Fibroblast of skin of back (primary cell): ENCODE measurements at places on chromosomes 1 and 21.
A peak's percentile ranks its signal among the peaks of the same experiment; 100 is the strongest.

DNA sequence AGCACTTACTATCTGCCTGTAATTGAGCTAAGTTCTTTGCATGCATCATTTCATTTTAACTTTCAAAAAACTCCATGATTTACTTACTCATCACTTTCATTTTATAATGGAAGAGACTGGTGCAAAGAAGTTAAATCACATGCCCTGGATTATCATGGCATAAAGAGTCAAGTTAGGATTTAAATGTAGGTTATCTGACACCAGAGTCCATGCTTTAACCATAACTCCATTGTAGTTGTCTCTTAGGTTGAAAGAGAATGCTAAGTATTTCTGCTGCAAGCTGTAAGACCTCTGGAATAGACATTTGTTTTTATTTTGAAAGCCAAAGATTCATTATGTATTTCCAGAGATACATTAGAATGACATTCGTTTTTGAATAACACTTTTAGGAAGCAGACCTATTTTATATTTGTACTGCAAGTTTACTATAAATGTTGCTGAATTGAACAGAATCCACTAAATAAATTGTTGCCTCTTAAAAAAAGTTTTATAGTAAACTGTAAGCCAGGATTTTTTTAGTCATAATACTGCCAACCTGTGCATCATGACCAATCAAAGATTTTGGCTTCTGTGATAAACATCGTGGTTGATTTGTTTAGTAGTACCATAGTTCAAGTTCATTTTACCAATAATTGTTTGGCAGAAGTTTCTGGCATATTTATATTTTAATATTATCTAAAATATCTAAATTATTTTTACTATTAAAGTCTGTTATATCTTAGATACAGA, 26.1 kb downstream of the CFH start:
- peak; percentile 29 for DNase-seq

DNA sequence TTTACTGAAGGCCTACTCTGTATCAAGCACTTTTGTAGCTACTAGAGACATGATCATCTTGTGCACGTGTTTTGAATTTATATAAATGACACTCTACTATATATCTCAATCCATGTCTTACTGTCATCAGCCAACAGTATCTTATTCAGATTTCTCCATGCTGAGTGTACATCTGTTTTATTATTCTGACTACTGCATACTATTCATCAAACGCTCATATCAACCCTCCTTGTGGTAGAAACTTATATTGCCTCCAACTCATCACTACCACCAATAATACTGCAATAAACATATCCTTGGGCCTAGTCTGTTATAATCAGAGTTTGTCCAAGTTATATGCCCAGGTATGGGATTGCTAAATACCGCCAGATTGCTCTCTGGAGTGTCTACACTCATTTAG, 81.6 kb upstream of the IRF2BP2 start:
- DNase-seq = peak; percentile 54

DNA sequence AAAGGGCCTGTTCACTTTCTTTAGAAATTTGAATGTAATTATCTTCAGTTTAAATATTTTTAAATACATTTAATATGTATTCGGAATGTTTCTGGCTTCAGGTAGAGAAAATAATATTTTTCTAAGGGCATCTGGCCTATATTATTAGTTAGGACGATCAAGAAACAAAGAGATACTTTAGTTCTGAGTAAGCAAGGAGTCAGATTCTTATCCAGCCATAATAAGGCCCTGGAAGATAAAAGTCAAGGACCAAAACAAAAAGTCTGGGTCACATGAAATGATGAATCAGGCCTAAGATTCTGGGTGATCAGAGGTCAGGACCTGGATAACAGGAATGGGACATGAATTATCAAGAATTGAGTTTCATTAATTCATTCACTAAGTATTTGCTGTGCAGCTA, 6.3 kb downstream of the PHC2 start:
- DNase-seq = peak; percentile 56

DNA sequence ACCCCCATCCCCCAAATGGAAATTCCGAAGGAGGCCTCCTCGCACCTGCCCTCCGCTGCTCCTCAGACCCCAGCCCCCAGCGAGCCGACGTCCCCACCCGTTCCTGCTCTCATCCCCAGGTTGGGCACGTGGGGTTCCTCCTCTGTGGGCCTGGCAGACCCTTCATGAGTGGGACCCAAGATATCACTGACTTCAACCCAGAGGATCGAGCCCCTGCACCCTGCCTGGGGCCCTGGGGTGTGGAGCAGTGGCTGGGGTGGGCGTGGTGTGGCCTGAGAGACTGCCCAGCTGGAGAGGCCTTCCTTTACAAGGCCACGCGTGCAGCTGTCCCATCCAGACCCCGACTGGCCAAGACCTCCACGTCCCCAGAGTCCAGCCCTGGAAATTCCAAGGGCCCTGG, 17.6 kb upstream of the ARHGEF16 start:
- no peak for DNase-seq

DNA sequence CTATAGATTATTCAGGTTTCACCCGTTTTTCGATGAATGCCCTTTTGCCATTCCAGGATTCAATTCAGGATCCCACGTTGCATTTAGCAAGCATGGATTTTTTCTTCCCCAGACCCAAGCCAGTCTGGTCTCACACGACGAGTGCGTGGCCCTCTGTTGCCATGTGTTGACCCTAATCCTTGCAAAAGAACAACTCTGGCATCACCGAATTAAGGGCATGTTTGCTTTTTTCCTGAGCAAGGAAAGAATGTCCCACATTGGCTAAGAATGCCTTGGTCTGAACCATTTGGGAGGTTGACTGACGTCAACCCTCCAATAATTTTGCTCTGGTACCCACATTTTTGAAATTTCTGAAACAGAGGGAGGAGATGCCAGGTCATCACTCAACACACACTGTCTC, 153.0 kb upstream of the WNT4 start:
- no peak for DNase-seq

GRCh38 chr1:232047473-232047872, 420.9 kb downstream of the DISC1 start:
- DNase-seq = no peak

DNA sequence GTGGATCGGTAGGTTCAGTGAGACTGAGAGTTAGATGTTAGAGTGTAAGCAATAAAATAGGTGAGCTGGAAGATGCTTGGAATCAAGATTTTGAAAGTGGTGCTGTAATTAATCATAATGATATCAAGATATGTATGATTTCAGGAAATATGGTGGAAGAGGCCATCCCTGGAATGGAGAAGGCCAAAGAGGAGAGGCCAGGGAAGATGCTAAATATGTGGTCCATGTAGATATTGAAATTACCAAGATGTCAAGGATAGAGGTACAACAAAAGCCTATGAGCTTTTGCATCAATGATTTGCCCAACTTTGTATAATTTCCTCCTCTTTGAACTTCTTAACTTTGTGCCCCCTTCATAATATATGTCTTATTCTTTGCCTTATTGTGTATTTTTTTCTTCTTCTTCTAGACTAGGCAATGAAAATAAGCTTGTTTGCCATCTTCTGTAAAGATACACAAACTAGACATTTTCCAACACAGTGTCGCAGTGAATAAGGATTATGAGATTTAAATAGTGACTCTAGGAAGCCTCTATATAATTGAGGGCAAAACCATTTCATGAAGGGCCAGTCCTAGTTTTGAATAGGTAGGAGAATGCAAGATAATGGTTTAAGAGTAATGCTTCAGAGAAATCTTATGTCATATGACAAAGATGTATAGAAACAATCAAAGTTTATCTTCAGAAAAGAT, 8.9 kb downstream of the PTGS2 start:
- DNase-seq = no peak

DNA sequence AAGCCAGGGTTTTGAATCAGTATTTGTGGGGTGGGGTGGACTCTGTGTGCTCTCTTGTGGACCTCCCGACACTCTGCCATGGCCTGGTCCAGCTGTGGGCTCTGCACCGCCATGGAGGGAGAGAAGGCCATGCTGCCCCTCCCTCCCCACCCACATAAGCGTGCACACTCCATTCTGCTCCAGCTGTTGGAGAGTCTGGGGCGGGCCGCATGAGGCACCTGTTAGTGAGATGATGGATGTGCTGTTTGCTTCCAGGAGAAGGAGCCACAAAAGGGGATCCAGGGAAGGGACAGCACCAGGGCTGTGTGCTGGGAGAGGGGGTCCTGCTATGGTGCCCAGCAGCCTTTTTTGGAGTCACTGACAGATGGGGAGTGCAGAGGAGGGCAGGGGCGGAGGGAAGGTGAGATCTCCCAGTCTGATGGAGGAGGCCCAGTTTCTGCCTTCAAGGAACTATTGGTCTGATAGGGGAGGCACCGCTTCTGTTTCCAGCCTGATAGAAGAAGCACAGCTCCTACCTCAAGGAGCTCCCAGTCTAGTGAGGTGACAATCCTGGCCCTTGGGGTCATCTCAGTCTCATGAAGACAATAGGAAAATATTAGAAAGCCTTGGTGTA, 101.5 kb downstream of the ACTL8 start:
- no peak for DNase-seq

- peak; percentile 32 for DNase-seq
Measured at GRCh38 chr1:56446531-56447098, 132.7 kb downstream of the PLPP3 start.

GRCh38 chr21:41508415-41509144, 622 bp upstream of the TMPRSS2 start:
- DNase-seq = no peak

DNA sequence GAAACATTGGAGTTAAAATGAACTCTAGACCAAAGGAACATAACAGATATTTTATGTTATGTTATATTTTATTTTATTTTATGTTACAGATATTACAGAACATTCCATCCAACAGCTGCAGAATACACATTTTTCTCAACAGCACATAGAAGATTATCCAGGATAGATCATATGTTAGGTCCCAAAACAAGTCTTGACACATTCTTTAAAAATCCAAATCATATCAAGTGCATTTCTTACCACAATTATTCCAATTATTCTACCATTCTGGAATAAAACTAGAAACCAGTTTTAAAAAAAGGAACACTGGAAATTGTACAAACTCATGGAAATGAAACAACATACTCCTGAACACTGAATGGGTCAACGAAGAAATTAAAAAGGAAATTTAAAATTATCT, 30.9 kb upstream of the PIGK start:
- no peak for DNase-seq

- no peak for DNase-seq
Measured at GRCh38 chr1:27592232-27592930, 11.6 kb downstream of the AHDC1 start.

- no peak for DNase-seq
Measured at GRCh38 chr1:186187601-186188000, 187.5 kb downstream of the TPR start.

DNA sequence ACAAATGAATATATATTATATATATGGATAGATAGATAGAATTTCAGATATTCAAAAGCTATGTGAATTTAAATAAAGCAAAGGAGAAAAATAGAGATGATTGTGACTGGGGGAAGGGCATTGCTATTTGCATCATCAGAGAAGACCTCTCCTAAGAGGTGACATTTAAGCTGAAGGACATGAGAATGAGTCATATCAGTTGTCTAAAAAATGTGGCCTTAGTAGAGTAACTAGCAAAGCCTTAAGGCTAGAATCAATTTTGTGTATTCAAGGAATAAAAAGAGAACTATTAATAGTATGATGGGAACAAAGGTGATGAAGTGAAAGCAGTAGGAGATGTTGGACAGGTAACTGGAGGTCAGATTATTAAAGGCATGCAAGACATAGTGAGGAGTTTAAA, 34.8 kb upstream of the SLC35F3 start:
- no peak for DNase-seq
